AG08396 (cell line): ENCODE measurements at places on chromosomes 5 and 9.

DNA sequence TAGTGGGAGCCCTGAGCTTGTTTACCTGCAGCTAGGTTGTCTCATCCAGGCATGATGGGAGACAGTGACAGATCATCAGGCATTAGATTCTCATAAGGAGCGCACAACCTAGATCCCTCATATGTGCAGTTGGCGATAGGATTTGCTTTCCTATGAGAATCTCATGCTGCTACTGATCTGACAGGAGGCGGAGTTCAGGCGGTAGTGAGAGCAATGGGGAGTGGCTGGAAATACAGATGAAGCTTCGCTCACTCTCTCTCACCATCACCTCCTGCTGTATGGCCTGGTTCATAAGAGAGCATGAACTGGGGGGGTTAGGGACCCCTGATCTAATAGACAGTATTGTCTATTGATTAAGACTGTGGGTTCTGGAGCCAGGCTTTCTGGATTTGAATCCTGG, 24.9 kb downstream of the SMAD5 start:
- no peak for DNase-seq

- DNase-seq = no peak
Measured at GRCh38 chr9:135346438-135347050, 133.0 kb upstream of the PPP1R26 start.

DNA sequence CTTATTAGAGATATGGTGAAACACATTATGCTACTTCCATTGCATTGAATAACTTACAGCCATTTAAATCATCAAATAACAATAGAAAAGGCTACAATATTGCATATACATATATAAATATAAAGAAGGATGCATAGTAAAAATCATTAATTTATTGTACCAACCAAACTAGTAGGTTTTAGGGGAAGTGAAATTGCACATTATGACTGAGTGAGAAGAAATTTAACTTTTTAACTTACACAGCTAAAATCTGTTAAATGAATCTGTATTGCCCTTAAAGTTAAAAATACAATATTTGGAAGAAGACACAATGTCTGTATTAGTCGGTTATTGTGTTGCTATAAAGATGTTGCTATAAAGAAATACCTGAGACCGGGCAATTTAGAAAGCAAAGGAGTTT, 2073.7 kb upstream of the ACO1 start:
- no peak for DNase-seq

DNA sequence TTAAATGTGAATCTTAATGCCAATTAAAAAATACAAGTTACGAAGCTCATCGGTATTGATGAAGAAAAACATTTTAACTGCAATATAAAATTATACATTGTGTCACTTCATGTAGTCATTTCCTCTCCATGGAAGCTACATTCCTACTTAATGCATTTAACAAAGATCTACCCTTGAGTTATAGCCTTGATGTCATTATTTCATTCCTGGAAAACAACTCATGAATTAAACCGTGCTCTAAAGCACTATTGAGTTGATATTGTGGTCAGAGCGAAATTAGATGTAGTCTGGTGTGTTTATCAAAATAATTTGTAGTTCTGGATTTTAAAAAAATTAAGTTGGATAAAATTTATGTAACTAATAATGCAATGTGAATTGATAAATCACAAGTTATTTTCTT, 11.1 kb downstream of the C5orf47 start:
- no peak for DNase-seq

DNA sequence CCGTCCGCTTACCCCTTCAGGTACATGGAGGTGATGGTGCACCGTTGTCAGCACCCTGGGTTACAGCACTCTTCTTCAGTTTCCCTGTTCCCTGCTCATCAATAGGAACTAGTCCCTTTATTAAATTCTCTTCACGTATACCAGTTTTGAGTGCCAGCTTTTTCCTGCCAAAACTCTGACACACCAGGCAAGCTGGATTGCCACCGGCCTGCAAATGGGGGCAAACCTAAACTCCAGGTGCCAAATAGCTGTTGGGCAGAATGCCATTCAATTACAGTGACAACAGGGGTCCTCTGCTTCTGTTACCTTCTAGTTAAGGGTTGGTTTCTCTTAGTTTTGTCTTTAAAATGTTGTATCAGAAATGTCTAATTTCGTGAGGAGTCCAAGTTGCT, 400.4 kb downstream of the OSTF1 start:
- DNase-seq = no peak

DNA sequence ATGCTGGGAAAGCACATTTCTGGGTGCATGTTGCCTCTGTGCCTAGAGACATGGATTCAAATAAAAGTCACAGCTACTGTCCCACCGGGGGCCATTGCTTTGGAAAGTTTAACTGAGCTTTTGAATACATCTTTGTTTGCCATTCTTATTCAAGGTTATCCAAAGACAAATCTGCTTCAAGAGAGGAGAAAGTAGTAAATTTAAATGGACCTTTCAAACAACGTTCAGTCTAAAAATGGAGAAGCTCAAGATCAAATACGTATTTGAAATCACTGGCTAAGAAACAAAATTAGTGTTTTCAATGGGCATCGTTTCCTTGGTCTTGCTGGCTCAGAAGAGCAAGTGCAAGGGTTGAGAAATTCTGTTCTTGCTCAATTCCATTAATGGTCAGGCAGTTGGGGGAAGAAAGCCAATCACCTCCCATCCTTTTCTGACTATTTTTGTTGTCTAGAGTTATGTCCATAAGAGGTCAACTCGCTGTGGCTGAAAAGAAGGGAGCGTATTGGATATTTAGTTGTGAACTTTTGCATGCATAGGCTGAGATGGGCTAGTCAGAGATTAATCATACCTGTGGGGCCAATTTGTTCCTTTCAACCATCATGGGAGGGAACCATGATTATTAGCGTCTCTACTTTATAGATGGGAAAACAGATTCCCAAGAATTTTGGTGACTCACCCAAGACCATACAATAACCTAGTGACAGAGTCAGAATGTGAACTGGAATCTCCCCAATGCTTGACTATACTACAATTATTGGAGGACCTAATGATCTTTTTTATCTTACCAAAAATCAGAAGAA, 276.2 kb upstream of the TNC start:
- no peak for DNase-seq

GRCh38 chr5:159910207-159910842, 6.0 kb upstream of the ADRA1B start:
- DNase-seq = no peak

DNA sequence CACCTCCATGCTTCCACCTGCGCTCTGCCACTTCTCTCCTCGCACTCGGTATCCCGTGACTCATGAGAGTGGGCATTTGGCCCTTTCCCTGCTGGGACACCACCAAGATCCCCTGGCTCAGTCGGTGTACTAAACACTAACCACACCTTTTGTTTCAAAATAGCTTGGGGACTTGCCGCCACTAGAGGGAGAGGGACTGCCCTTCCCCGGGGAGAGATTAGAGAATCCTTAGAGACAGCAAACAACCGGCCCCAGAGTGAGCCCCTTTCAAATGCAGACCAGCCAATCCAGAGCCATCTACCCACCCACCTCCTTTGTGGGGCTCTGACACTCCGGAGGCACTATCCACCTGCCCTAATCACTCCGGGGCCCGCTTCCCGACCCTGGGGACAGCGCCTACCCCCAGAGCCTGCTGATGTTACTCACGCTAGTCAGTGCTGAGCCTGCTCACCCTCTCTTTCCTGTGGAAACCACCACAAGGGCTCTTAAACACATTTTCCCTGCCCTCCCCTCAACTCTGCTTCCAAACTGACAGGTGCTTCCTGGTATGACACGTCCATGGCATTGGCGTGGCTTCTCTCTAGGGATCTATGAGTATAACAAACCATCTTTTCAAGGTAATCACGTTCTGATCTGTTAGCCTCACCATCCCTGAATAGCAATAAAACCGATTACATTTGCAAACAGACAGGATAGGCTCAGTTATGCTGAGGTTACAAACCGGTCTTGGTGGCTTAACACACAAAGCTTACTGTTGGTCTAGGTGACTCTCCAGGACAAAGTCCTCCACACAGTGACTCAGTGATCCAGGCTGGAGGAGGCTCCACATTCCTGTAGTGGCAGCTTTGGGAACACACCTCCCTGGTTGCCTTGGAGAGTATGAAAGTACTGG, 180.1 kb upstream of the MVB12B start:
- DNase-seq = no peak

GRCh38 chr5:108251350-108251749, 130.5 kb downstream of the FBXL17 start:
- no peak for DNase-seq

GRCh38 chr9:35562895-35563780, 41.9 kb upstream of the TESK1 start:
- no peak for DNase-seq

DNA sequence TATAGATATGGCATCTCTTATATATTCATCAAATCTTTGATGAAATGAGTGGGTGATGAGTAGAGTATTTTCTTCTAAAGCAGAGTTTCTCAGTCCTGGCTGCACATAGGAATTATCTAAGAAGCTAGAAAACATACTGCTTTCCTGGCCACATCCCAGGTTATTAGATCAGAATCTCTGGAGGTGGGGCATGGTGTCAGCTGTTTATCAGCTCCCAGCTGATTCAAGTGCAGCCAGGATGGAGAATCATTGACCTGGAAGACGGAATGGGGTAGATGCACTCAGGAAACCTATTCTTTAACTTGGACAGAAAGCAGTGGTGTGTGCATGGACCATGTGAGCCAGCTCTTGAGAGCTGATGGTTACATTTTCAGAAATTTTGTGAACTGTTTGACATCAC, 108.1 kb upstream of the IL6ST start:
- DNase-seq = no peak

DNA sequence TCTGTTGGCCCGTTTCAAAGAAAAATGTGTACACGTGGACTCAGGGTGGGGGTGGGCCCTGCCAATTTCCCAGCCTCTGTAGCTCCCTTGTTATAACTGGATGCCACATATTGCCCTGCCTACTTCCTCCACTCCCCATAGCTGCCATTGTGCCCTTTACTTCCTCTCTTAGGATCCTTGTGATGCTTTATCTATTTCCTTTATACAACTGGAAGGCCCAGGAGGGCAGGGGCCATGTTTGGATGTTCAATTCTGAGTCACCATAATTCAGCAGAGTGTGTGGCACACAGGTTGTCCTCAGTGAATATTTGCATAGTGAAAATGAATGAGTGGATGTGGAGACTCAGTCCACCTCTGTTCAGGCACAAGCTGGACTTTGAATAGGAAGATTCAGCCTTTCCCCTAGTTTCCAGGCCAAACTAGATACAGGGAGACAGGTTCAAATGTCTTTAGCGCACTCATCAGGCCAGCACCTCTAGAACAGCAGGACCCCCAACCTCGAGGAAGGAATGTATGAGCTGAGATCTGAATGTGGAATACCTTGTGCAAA, 10.6 kb upstream of the FEM1C start:
- DNase-seq = no peak

- DNase-seq = no peak
Measured at GRCh38 chr5:139769477-139769876, 26.1 kb upstream of the PSD2 start.

DNA sequence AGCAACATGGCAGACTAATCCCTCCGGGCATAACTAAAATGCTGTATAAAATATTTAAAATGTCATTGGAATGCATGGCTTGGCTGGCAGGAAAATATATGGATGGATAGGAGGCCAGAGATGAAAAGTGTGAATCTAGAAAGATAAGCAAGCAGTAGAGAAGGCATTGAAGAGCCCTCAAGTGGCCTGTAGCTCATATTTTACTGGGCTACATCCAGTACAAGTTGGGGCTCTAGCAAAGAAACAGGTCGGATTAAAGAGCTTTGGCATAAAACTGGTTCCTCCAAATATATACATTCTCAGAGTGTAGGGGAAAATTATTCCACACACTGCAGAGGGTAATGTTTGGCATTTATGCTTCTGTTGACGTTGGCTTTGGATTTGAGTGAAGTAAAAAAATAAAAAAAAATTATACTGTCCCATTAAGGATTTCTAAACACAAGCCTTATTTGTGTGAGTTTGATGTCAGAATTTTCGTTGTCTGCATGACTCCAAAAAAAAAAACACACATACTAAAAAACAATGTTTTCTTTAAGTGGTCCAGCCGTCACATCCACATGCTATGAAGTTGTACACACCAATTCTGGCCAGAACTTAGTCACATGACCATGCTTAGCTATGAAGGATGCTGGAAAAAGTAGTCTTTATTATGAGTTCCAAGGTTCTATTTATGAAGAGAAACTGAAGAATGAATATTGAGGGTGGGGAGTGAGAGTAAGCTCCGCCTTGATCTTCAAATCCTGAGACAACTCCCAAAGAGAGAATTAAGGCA, 147.0 kb downstream of the TLE1 start:
- DNase-seq = no peak

DNA sequence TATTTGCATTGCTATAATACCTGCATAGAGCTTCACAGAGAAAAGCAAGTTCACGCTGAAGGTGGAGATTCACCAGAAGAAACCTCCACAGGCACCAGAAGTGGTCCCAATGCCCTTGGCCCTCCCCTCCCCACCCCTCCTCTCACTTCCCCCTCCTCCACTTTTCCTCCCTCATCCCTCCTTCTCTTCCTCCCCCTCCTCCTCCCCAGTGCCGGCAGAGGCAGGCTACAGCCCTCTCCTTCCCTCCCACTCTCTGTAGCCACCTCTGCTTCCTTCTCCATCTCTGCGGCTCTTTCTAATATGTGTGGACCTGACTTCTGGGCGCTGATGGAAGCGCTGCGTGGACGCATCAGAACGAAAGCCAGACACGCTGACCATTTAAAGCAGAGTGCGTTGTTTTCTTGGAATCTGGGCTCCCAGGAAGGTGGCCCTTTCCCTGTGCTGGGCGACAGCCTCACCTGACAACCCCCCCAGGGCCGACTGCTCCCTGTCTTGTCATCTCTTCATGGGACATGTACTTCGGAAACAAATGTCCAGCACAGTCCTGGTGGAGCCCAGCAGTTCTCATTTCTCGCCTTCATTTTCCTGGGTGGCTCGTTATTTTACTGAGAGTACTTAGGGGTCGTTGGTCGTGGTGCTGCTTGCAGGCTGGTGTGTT, 29.5 kb downstream of the NDUFS6 start:
- no peak for DNase-seq

GRCh38 chr5:180898621-180899246, at the start of gene BTNL8:
Gene BTNL8 (plus strand): TSS chr5:180899159. CDS start chr5:180899311, 152 bp downstream.
- no peak for DNase-seq
